ENCODE measurements at places on chromosomes 2 and 18.

GRCh38 chr18:24027156-24027827 lies 12.7 kb downstream of the TTC39C start:
- no peak for DNase-seq

DNA sequence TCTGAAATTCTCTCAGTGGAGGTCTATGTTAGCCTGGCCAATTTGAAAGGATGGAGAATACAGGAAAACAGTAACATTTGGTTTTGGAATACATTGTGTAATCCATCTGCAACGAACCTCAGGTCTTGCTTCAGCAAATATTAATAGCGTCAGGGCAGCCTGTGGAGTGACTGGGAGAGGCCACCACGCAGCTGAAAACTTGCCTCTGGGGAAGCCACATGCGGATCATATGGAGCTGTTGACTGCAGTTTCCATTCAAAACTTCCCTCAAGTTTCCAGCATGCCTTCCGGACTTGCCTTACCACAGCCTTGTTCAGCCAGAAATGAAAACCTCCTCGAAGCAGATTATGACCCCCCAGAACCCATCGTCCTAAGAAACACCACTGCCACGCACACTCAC lies 25.7 kb downstream of the BCL11A start:
- DNase-seq = no peak

- no peak for DNase-seq
These were observed 121.6 kb downstream of the GALNT1 start for GRCh38 chr18:35703043-35703688.

- peak; percentile 99 for DNase-seq
These were observed at the start of gene VPS4B for GRCh38 chr18:63422087-63422863. VPS4B (minus strand) TSS chr18:63422476; CDS start chr18:63422259, 217 bp downstream.

DNA sequence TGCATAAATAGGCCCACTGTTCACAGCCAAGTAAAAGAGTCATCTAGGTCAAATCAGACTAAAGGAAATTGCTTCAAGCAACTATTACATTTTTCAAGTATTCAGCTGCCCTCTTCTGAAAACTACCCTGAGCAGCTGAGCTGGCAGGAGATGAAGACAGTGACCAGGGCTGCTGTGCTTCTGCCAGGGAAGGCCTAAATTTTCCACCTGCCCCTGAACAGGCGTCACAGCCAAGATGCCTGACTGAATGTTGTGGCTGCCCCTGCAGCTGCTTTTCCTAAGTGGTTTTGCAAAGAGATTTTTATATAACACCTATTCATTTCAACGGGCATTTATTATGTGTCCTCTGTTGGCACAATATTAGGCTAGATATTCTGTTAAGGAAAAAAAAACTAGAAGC lies 96.7 kb upstream of the RPE start:
- DNase-seq = no peak

- DNase-seq = no peak
These were observed 190.5 kb upstream of the EPAS1 start for GRCh38 chr2:46106690-46107089.

- no peak for DNase-seq
These were observed 335.8 kb downstream of the AGPS start for GRCh38 chr2:177728399-177728765.

DNA sequence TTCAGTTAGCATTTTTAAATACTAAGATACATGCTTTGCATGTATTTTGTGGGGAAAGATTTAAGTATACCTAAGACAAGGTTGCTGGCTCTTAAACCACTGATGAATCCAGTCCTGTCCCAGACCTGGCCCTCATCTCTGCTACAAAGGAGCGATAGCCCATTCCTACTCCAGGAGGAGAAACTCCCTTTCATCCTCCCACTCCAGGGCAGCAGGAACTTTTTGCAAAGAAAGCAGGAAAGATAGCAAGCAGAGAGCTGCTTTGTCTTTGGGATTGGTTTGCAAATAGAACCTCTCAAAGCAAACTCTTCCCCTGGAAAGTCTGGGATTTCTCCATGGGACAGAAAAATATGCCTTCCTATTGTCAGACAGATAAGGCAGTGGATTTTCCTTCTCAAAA lies 43.6 kb upstream of the COPS8 start:
- DNase-seq = no peak

DNA sequence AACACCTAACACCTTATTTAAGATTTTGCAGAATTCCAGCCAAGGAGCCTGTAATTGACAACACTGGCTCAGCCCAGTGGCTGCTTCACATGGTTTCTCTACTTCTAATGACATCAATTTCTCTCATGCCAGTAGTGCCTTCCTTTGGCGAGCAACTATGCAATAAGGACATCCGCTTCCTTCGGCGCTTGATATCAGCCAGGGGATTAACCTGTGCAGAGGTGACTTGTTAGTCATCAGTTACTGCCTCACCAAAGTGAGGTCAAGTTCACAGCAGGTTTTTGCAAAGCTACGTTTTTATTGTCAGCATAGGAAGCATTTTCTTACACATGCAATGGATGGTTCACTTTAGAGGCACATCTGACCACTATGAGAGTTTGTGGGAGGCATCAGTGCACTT lies 24.0 kb upstream of the EDAR start:
- no peak for DNase-seq

DNA sequence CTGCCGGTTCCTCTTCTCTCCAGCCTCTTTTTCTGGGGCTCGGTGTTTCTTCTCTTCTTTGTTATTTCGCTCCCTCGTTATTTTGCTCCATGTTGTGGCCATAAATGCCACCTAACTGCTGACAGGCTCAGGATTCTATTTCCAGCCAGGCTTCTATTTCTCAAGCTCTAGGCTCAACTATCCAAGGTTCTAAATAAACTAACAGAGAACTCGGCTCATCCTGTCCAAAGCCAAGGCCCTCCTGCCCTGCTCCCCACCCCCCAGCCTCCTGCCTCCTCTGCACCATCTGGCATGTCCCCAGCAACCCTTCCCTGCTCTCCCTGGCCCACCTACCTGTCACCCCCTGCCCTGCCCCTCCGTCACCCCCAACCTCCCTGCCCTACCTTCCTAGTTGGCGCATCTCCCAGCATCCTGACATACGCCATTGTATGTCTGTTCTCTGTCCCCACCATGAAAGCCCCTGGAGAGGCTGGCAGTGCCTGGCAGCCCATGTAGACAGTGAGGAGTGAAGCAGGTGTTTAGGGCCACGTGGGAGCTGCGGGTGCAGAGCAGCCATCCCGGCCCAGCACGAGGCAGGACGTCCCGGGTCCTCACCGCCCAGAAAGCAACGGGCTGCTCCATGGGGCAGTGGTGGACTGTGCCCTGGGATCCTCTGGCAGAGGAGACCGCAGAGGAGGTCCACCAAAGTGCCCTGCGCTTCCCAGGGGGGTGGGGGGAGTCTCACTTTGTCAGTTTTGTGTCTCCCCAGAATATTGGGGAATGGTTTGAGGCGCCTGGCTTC lies 186.9 kb downstream of the TWIST2 start:
- DNase-seq = no peak

DNA sequence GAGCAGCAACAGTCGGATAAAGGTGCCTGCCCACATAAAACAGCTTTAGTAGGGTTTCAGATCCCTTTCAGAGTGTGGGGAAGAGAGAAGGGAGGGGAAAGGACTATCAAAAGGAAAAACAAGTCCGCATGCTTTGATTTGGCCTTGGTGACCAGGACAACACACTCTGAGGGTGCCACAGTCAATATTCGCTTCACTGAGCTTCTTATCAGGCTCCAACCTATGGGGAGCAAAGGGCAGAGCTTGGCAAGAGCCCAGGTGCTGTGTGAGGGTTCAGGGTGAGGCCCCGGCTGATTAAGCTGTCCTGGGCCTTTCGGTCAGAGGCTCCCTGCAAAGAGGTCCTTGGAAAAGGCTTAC lies 237.4 kb upstream of the SMAD2 start:
- no peak for DNase-seq

GRCh38 chr2:1375794-1376193 lies 37.5 kb upstream of the TPO start:
- no peak for DNase-seq

DNA sequence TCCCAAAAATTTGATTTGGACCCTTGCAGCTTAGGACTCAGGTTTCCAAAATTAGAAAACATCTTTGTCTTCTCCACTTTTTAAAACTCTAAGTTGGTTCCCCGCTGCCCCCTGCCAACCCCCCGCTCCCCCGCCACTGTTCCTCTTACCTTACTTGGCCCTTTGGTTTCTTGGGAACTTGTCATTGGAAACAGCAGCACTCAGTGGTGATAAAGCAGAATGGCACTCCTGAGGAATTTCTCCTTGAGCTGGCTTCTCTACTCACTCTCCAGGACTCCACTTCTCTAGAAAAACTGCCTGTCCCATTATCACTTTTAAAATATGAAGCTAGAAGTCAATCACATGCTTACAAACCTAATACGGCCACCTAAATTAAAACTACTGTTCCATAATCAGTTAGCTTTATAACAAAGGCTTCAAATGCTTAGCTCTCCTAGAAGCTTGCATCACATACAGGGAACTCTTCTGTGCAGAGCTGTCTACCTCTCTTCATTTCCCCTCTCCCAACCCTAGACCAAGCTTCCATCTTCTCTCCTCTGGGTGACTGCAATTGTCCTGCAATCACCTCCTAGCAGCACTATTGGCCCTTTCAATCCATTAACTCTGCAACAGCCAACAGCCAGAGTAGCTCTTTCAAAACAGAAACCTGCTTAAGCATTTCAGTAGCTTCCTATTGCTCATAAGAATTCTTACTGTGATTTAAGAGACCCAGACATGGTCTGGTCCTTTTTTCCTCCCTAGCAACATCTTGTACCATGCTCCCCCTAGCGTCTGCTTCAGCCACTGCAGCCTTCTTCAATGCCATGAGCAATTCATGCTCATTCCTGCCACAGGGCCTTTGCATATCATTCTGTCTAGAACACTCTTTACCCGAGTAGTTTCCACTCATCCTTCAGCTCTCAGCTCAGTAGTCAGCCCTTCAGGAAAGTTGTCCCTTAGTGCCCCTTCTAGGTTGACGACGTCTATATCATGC lies 15.2 kb upstream of the PLEKHM3 start:
- DNase-seq = peak; percentile 36

DNA sequence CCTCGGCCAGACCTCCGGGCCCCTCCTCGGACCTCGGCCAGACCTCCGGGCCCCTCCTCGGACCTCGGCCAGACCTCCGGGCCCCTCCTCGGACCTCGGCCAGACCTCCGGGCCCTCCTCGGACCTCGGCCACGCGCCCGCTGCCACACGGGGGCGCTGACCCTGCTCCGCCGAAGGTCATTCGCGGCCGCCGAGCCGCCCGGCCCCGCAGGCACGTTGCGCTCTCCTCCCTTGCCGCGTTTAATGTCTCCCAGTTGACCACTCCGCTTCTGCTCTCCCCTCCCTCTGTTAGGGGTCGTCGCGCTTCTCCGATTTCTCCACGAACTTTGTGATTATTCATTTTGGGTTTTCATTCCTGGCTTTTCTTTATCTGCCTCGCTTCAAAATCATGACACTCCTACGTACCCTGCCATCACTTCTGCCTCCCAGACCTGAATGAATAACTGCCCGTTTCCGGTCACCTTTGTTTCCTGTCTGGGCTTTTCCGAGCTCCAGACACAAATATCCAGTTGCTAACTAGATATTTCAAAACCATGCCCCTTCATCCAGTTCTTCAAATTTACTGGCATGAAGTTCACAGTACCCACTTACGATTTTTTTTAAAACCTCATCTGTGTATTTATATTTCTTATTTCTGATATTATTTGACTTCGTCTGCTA lies 14.8 kb upstream of the COLEC12 start:
- DNase-seq = no peak

DNA sequence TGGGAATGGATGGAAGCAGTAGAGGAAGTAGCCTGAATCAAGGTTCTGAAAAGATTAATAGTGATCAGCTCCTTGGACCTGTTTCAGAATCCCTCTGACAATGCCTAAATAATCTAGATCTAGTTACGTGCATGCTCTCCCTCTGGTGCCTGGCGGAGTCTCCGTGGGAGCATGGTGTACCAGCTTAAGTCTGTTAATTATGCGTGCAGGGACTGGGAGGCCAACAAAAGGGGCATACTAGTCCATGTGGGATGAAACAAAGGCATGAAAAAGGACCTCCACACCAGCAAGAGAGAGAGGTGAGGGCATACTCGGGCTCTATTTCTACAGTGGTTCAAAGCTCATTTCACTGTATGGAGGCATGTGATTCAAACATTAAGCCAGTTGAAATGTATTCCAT lies 200.3 kb downstream of the DPP4 start:
- DNase-seq = no peak

GRCh38 chr2:96591494-96591893 lies 46.6 kb downstream of the KANSL3 start:
- no peak for DNase-seq

GRCh38 chr2:138359532-138359931 lies 142.0 kb upstream of the SPOPL start:
- DNase-seq = no peak

DNA sequence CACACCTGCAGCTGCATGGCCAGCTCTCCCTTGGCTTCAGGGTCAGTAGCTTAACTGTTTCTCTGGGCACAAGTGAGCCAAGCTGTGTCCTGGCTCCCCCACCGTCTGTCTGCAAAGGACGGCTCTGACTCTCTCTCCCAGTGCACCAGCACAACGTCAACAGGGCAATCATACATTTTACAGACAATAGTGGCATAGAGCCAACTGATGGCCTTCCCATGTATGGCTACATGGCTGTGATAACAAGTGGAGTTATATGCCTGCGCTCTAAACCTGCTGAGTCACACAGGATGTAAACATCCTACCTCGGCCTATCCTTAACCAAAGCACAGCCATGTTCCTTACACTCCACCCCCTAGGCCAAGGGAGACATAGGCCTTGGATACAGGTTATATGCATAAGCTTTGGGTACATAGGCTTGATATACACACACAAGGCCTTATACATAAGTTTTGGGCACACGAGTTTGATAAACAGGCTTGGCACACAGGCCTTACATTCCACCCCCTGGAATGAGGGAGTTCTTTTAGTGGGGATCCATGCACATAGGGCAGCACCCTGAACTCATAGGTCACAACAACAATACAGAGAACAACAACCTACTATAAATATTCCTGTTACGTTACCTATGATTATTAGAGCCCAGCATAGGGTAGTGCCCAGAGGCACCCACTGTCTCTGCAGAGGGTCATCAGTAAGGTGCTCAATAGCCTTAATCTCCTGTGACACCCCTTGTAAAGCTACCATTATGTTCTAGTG lies 17.7 kb downstream of the PHOSPHO2 start:
- no peak for DNase-seq

DNA sequence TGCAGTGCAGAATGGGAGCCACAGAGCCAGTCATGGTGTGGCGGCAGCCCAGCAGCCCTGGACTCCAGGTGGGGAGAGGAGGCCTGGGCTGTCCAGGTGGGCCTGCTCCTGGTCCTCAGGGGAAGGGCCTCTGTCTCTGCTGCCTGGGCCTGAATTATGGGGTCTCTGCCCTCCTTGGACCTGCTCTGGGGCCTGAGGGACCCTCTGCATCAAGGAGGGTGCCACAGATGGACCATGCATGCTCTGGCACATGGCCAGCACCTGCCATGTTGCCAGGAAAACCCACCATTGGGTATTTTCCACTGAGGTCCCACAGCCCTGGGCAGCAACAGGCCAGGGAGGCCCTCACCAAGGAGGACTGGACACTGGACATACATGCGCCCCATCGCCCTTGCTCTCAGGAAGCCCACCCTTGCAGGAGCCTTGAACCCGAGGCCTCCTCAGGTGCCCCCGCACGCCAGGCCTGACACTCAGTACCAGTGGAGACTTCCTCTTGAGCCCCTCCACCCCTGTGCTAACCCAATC lies 107.1 kb downstream of the NDUFA10 start:
- DNase-seq = no peak
